ENCODE measurements at places on chromosomes 6 and 20. TPM values are rescaled to one million over a fixed set of nuclear protein-coding genes. Genes with fewer than 3 reads are reported as not detected.

DNA sequence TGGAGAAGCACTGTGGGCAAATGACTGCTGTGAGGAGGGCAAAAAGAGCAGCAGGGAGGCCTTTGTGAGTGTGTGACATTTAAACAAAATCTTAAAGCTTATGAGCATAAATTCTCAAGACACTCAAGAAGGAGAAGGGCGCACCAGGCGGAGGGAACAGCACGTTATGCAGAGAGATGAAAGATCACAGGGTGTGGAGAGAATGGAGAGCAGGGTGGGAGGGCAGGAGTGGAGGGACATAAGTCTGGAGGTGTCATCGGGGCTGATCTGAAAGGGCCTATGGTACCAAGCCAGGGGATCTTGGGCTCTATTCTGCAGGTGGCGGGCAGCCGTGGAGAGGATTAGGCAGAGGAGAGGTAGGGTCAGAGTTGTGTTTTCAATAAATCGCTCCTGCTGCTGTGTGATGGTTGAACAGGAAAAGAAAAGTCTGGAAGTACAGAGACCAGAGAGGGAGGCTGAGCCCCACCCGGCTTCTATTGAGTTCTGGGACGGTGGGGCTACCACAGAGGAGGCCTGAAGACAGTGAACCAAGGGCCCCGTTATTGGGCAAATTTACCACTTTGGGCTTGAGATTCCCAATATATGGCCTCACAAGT is 24.3 kb upstream of the DLGAP4 start:
- H3K4me1 ChIP-seq, result no peaks in the 10 kb centered on the region
- no peak overlapping the region for H3K4me3 ChIP-seq
- H3K27me3 ChIP-seq, result no peaks in the 10 kb centered on the region
- peak; percentile 45 for DNase-seq
- no peak overlapping the region for H3K27ac ChIP-seq

- peaks cover 1% of the 10 kb centered on the region for H3K4me1 ChIP-seq
- no peak overlapping the region for H3K27ac ChIP-seq
- H3K36me3 ChIP-seq, result peaks cover 8% of the 10 kb centered on the region
- H3K4me3 ChIP-seq, result no peak overlapping the region
Observed at GRCh38 chr20:17956099-17956685, 12.4 kb downstream of the SNX5 start.

GRCh38 chr6:107272246-107272645 is 156.9 kb upstream of the BEND3 start:
- H3K4me3 ChIP-seq, result no peak overlapping the region
- no peaks in the 10 kb centered on the region for H3K36me3 ChIP-seq
- no peaks in the 10 kb centered on the region for H3K4me1 ChIP-seq

DNA sequence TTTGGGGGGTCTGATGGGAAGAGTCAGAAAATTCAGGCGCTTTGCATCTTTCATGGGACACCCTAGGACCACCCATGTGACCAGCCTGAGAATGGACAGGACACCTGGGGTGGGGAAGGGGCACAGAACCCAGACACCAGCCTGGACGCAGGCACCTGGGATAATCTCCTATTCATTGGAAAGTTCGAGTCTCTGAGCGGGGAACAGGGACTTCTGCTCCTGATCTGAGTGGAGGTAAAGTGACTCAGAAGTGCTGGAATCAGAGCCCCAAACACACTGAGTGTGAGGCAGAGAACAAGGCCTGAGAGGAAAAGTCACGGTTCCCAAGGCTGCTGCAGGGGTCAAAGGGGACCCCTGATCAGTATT is 1.4 kb downstream of the HLA-B start:
- no peaks in the 10 kb centered on the region for H3K27me3 ChIP-seq
- no peaks in the 10 kb centered on the region for H3K4me1 ChIP-seq
- H3K27ac ChIP-seq, result no peak overlapping the region
- no peak overlapping the region for H3K4me3 ChIP-seq
- no peaks in the 10 kb centered on the region for H3K36me3 ChIP-seq

- no peak overlapping the region for H3K27ac ChIP-seq
- H3K36me3 ChIP-seq, result no peaks in the 10 kb centered on the region
- no peaks in the 10 kb centered on the region for H3K4me1 ChIP-seq
- H3K27me3 ChIP-seq, result no peaks in the 10 kb centered on the region
- no peak overlapping the region for H3K4me3 ChIP-seq
Observed at GRCh38 chr6:151284012-151284411, 44.2 kb downstream of the AKAP12 start.

- no peaks in the 10 kb centered on the region for H3K27me3 ChIP-seq
- no peaks in the 10 kb centered on the region for H3K4me1 ChIP-seq
- no peak for DNase-seq
- no peaks in the 10 kb centered on the region for H3K36me3 ChIP-seq
- H3K27ac ChIP-seq, result no peak overlapping the region
- no peak overlapping the region for H3K4me3 ChIP-seq
Observed at GRCh38 chr6:147839708-147840610, 331.5 kb downstream of the SAMD5 start.

GRCh38 chr6:33966536-33966935 is 162.7 kb upstream of the MLN start:
- no peaks in the 10 kb centered on the region for H3K27me3 ChIP-seq
- no peaks in the 10 kb centered on the region for H3K4me1 ChIP-seq
- H3K4me3 ChIP-seq, result no peak overlapping the region
- no peak for DNase-seq

- H3K27me3 ChIP-seq, result no peaks in the 10 kb centered on the region
- H3K4me1 ChIP-seq, result no peaks in the 10 kb centered on the region
- DNase-seq, result no peak
- no peak overlapping the region for H3K27ac ChIP-seq
Observed at GRCh38 chr6:5151955-5152401, 66.8 kb downstream of the PPP1R3G start.

DNA sequence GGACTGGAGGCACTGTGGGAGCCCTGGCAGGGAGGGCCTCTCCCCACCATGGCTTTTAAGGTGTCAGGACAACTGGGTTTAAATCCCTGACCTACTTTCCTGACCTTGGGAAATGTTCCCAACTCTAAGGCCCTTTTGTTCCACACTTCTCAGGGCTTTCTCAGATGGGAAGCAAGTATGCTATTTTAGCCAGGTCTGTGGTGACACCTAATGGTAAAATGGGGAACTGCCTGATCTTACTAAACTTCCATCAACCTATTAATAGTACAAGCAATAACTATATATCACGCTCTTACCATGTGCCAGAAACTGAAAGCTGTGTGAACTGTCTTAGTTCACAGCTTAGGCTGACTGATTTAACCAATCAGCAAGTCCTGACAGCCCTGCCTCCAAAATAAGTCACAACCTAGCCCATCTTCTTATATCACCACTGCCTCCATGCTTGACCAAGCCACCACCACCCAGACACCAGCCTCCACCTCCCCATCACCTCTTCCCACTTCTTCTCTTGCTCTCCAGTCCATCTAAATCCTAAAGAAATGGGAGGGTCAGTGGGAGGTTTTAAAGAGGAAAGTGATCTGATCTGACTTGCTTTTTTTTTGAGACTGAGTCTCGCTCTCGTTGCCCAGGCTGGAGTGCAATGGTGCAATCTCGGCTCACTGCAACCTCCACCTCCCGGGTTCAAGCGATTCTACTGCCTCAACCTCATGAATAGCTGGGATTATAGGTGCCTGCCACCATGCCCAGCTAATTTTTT is 6.9 kb upstream of the BLCAP start:
- no peaks in the 10 kb centered on the region for H3K27me3 ChIP-seq
- no peak overlapping the region for H3K27ac ChIP-seq
- H3K4me3 ChIP-seq, result no peak overlapping the region
- no peaks in the 10 kb centered on the region for H3K4me1 ChIP-seq
- no peak for DNase-seq

DNA sequence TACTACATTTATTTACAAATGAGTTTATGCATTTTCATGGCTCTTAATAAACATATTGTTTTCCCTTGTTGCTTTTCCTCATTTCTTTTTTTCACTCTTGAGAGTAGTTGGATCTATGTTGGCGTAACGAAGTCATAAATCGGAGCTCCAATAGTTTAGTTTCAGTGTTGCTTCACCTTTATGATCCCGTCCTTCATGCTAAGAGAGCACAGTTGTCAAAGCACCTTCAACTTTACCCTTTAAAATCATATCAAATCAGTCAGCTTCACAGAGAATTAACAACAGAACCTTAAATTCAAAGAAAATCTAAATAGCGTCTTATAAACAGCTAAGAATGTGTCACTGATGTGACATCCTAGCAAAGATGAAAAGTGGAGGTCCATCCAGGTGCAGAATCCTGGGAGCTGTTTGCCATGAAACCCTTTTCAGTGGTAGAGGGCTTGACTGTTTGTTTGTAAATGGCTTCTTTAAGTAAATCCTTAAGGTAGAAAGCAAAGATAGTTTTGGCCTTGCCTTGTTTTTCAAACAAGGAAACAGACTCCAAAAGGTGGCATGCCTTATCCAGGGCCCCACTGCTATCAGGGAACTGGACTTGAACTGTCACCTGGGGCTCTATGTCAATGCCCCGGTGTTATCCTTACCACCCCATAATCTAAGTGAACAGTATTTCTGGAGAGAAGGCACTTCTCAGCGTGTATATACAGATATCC is 148.4 kb downstream of the AKAP7 start:
- DNase-seq, result no peak
- no peaks in the 10 kb centered on the region for H3K4me1 ChIP-seq
- no peak overlapping the region for H3K27ac ChIP-seq
- H3K4me3 ChIP-seq, result no peak overlapping the region
- no peaks in the 10 kb centered on the region for H3K27me3 ChIP-seq

- H3K36me3 ChIP-seq, result no peaks in the 10 kb centered on the region
- H3K27ac ChIP-seq, result peak overlapping the region; percentile 23
- no peak for DNase-seq
- H3K4me3 ChIP-seq, result no peak overlapping the region
Observed at GRCh38 chr20:10735195-10735949, 61.6 kb upstream of the JAG1 start.

- H3K4me3 ChIP-seq, result no peak overlapping the region
- H3K4me1 ChIP-seq, result no peaks in the 10 kb centered on the region
- H3K36me3 ChIP-seq, result no peaks in the 10 kb centered on the region
- no peak for DNase-seq
- no peak overlapping the region for H3K27ac ChIP-seq
Observed at GRCh38 chr20:23438661-23439060, 824 bp upstream of the CSTL1 start.

GRCh38 chr6:100283285-100283684 is 181.4 kb downstream of the SIM1 start:
- no peak overlapping the region for H3K27ac ChIP-seq
- no peak for DNase-seq
- no peaks in the 10 kb centered on the region for H3K27me3 ChIP-seq
- no peaks in the 10 kb centered on the region for H3K4me1 ChIP-seq

DNA sequence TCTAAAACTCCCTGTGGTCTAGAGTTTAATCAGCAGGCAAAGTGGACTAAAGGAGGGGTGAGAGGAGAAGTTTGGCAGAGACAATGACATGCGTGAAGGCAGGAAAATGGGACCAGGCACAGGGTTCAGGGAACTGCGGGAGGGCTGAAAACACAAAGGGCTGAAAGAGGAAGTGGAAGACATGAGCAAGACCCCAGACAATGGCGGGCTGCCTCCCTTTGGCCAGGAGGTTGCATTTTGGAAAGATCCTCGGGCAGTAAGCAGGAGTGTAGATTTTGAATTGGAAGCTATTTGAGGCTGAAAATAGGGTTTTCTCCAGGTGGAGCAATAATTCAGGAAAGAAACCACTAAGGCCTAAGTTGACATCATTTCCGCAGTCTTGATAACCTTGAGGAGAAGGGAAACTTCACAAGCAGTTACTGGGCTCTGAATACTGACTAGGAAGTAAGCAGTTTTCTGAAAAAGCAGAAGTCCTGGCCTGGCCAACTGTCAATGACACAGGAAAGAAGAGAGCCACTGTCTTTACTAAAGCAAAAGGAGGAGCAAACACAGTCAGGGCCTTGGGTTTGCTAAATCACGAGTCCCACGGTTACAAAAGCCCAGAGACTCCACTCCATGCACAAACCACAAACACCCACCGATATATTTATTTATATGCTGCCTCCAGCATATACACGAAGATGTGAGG is 3.4 kb downstream of the LY86 start:
- no peak overlapping the region for H3K27ac ChIP-seq
- DNase-seq, result no peak
- no peaks in the 10 kb centered on the region for H3K36me3 ChIP-seq
- no peaks in the 10 kb centered on the region for H3K4me1 ChIP-seq

- H3K27me3 ChIP-seq, result no peaks in the 10 kb centered on the region
- no peaks in the 10 kb centered on the region for H3K36me3 ChIP-seq
Observed at GRCh38 chr20:3812259-3812681, 8.1 kb upstream of the AP5S1 start.

DNA sequence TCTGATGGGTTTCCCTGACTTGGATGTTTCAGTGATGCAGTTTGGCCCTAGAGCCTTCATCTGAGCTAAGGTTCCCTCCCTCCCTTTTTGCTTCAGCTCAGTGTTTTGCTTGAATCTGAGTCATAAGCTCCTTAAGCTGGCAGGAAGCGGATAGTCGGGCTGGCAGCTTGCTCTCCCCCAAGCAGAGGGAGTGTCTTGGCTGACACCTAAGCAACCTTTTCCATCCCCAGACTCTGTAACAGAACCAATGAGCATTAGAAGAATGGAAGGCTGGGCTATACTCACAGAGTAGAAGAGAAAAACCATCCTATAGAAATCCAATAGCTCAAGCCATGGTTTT is 98.3 kb downstream of the HAO1 start:
- H3K27me3 ChIP-seq, result no peaks in the 10 kb centered on the region
- DNase-seq, result peak; percentile 77
- peaks cover 2% of the 10 kb centered on the region for H3K4me1 ChIP-seq
- no peak overlapping the region for H3K4me3 ChIP-seq
- no peak overlapping the region for H3K27ac ChIP-seq

DNA sequence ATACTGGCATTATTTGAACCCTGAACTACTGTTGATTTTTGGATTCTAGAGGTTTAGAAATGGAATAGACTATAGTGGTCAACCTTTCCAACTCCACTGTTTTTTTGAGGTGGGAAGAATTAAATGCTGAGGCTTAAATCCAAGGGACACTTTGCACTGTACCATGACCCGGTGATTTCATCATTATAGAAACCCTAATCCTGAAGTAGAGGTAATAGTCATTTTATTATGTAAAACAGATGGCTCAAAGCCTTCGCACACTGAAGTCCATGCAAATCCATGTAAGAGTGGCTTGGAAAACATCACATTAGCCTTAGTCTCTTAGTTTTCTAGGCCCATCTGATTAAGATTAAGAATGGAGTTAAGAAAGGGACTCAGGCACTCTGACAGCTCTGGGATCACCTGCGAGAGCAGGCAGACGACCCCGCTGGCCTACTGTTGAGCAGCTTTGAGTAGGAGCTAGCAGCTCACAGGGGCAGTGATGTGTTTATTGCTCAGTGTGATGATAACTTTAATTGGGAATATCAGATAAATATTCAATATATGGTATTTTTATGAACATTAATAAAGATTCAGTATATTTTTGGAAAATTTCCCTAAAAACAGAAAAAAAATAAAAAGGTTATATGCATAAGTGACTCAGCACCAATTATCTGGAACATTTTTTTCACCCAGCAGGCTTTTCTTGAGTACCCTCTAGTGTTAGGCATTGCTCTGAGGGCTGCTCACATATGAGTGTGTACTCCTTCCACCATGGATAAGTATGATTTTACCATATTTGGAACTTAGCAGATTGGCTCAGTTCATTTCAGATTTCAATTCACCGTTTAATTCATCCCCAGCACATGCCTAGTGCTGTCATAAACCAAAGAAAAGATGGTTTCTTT is 13.4 kb downstream of the SLX4IP start:
- no peak for DNase-seq
- H3K36me3 ChIP-seq, result no peaks in the 10 kb centered on the region
- no peak overlapping the region for H3K27ac ChIP-seq
- no peaks in the 10 kb centered on the region for H3K27me3 ChIP-seq

UNC5CL gene
- total RNA-seq, result 1.4 TPM

MCHR2 gene
- not detected for total RNA-seq

ALDH5A1 gene
- total RNA-seq, result 8.2 TPM

THBS2 gene
- 1,026 TPM for total RNA-seq

PEX6 gene
- total RNA-seq, result 11.7 TPM

NOTCH4 gene
- total RNA-seq, result 35.2 TPM

TEAD3 gene
- total RNA-seq, result 78.0 TPM

CHRNA4 gene
- total RNA-seq, result not detected
